Common myeloid progenitor, CD34-positive (primary cell): ENCODE measurements at places on chromosomes 12 and 14.

DNA sequence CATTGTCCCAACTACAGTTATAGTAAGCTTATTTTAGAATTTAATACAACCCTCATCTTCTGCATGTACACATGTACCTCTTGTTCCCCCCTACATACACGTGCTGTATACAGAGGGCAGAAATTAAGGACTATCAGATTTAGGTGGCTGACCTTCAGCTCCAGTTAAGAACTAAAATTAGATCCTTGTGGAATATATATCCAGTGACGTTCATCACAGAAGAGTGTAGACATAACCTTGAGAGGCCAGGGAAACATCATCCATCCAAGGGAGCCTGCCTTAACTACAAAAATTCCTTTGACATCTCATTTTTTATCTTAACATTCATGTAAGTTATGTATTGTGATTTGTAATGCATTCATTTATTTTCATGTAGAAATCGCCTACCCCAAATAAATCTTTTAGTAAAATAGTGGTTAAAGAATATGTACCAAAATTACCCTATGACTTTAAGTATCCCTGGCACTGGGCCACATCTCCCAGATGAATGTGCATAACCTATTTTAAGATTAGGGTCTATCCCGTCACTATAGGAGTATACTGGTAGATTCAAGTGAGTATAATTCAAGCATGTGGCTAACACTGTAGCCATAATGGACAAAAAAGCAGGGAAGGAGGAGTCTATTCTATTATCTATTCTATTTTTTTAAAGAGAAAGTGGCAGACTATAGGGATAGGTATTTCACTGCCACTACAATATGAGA lies 27.5 kb downstream of the RIC8B start:
- DNase-seq = no peak

- DNase-seq = no peak
Measured at GRCh38 chr12:108298761-108299275, 40.3 kb downstream of the CMKLR1 start.

GRCh38 chr12:28051516-28052354 lies 79.2 kb upstream of the PTHLH start:
- DNase-seq = no peak

GRCh38 chr12:120944645-120945217 lies 33.6 kb upstream of the HNF1A start:
- DNase-seq = peak; percentile 60

- DNase-seq = peak; percentile 10
Measured at GRCh38 chr12:66516133-66516532, 162.7 kb downstream of the GRIP1 start.

DNA sequence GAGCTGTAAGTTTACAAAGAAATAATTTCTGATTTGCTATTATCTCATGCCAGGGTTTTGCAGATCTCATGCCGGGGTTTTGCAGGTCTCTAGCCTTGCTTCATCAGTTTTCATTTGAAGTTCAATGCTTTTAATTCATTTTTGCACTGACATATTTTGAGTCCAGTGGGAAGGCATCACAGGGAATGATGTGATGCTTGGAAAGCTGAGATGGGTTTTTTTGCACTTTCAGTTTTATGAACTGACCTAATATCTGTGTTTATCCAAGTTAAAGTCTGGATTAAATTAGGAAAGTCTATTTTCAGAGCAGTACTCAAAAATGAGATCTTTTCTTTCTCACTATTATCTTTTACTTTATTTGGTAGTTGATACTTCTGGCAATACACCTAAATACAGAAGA lies 23.6 kb upstream of the REP15 start:
- no peak for DNase-seq

- DNase-seq = no peak
Measured at GRCh38 chr14:73246387-73247150, 9.3 kb downstream of the PAPLN start.

- DNase-seq = no peak
Measured at GRCh38 chr12:24839268-24839791, 109.6 kb downstream of the BCAT1 start.

DNA sequence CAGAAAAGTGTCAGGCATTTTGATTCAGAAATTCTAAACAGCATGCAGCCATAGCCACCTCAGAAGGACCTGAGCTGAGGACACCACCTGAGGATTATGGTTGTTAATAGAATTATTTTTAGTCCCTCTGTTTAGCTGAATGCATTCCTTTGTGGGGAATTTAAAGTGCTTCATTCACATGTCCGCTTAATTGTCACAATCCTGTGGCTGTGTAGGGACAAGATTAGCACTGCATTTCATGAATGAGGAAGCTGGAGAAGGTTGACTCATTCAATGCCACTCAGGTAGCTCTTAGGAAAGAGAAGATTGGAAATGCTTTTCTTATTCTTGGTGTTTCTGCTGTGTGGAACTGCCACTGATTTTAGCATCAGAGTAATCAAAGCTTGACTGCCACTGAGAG lies 42.0 kb upstream of the KRR1 start:
- peak; percentile 31 for DNase-seq

DNA sequence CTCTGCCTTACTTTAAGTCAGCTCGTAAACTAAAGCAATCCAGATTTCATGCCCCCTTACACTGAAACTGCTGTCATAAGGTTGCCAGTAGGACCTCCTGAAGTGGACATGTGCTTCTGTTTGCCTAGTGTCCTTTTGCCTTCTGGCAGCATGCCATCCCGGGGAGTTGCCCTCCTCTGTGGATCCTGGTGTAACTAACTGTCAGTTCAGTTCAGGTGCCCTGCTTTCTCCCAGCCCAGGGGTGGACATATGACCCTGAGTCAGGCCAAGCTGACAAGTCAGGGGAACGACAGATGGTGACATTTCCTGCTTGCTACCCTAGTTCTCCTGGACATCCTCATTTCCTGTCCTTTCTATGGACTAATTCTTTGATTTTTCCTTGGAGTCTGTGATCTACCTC lies 25.6 kb downstream of the AKAP6 start:
- no peak for DNase-seq

DNA sequence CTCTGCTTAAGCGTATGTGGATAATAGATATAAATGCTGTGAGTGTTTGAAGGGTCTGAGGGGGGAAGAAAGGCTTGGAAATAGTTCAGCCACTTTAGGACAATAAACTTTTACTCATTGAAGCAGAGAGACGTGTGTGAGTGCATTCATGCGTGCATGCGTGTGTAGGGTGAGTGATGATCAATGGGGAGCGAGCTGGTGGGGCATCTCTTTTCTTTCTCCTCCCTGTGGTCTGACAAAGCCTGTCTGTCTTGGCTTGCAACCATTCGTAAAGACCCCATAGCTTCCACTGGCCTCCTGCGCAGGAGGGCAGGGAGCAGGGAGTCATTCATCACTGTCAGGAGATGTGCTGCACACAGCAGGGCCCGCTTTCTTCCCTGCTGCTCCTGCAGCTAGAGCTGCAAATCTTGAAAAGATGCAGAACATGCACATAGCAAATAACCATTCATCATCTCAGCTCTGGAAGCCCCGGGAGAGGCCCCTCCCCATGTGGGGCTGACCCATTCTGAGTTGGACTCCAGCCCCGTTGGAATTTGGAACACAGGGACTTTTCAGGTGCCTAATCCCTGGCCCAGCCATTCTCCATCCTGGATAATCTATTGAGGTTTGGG lies 223.2 kb downstream of the PPM1H start:
- DNase-seq = no peak

- no peak for DNase-seq
Measured at GRCh38 chr14:87131879-87132278, 861.1 kb downstream of the GALC start.

DNA sequence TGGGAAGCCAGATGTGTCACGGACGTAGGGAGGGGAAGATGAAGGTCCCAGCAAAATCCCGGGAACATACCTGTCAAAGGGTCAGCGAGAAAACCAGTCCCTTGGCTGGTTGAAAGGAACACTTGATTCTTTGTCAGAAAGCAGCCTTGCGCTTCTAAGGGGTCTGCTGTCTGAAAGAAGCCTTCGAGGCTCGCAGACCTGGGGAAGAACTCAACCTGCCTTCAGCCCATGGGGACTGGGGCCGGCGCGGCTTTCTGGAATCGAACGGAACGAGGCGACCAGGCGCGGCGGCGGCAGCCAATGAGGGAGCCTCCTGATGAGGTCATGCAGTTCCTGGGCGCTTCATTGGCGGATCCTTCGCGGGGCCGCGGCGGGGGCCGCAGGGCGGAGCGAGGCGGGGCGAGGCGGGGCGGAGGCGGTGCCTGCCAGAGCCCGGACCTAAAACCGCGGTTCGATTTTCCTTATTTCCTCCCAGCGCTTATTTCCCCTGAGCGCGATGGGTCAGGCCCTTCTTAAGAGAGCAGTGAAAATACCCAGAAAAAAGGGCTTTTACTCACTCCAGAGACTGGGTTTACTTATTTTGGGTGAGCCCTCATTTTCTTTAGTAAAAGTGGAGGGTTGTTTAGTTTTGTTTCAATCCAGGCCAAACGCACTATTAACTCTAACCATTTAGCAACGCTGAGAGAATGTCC lies 11.8 kb upstream of the TTC7B start:
- DNase-seq = peak; percentile 91

GRCh38 chr12:23614280-23614679 lies 335.2 kb downstream of the SOX5 start:
- DNase-seq = no peak

GRCh38 chr14:64115401-64115800 lies 178.8 kb downstream of the ESR2 start:
- no peak for DNase-seq

DNA sequence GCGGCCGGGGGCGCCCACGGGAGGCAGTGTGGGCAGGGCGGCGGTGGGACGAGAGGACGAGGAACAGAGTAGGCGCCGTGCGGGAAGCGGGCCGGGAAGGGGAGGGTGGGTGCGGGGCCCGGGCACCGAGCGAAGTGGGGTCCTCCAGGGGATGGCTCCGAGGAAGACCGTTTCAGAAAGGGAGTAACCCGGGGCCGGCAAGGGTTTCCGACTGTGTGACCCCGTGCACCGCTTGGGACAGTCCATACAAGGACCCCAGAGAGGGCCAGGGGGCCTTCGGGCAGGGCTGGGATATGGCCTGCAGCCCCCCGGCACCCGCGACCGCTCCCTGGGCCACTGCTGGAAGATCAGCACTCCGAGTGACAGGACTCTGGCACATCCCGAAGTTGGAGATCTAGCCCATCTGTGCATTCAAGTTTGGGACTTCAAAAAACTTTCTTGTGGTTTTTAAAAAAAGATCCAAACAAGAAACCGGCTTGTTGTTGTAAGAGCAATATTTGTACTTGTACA lies 448 bp downstream of the TSPAN9 start:
- peak; percentile 58 for DNase-seq

GRCh38 chr14:58479975-58480374 lies 52.5 kb downstream of the KIAA0586 start:
- DNase-seq = peak; percentile 40

DNA sequence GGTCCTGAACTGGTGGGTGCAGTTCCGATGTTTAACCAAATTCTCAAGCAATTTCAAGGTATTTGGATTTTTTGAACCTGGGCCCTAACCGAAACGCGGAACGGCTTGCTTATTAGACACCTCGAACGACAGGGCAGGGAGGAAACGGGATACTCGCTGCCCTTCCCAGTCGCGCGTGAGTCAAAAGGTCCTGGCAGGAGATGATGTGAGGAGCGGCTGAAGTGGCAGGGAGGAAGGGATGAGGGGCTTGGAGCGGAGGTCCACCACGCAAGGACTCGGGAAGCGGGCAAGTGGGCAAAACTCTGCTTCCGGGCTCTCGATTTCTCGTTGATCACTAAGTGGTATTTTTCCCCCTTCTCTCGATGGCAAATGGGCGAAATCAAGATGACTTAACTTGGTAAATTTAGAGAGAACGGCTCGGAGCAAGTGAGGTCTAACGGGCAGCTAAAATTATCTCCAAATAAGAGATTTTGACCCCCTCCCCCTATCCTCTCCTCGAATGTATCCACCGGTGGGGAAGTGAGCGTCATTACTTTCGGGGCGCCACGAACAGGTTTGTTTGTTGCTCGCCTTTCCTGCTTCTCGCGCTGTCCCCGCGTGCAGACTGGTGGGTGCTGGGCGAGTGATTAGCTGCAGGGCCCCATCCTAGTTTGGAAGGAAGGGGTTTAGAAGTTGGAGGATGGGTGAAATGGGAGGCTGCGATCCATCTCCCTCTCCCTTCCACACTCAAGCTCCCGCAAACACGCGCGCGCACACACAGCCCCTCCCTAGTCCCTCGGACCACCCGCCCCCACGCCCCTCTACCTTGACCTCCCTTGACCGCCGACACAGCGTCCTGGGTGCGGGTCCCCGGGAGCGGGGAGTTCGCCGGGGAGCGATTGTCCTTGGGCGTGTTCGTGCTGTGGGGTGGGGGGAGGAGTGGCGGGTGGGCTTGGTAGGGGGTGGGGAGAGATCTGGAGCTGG lies 986 bp upstream of the NTF3 start:
- no peak for DNase-seq

- DNase-seq = no peak
Measured at GRCh38 chr12:90902596-90902995, 52.4 kb downstream of the CCER1 start.
